ENCODE measurements at places on chromosomes 5 and 9.

- no peak for DNase-seq
Observed at GRCh38 chr5:147887026-147887627, 8.6 kb downstream of the SCGB3A2 start.

- DNase-seq, result no peak
Observed at GRCh38 chr5:147835386-147835798, 3.9 kb upstream of the SPINK1 start.

DNA sequence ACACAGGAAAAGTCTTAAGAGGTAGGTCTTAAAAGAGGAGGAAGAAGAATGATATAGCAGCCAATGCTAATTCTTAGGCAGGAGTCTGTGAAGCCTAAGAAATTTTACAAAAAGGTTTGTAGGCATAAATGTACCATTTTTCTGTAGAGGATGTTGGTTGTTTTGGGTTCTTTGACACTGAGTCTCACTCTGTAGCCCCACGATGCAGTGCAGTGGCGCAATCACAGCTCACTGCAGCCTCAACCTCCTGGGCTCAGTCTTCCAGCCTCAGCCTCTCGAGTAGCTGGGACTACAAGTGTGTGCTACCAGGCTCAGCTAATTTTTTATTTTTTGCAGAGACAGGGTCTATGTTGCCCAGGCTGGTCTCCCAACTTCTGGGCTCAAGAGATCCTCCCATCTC lies 37.7 kb upstream of the RNF38 start:
- DNase-seq, result no peak

DNA sequence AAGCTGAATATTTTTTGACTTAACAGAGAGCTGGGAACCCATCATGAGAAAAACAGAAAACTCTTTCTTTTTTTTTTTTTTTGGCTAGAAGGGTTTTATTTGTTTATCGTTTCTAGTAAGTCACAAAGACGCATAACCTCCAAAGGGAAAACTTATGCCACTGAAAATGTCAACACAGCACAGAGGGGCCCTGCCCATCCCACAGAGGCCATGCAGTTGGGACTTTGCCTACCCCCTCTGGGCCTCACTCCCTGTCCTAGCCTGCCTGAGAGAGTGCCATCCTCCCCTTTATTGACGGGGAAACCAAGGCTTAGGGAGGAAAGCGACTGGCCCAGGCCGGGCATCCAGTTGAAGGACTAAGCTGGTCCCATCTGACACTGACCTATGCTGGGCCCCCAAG lies 74.7 kb downstream of the VAV2 start:
- no peak for DNase-seq

- no peak for DNase-seq
Observed at GRCh38 chr9:19464061-19464763, 55.4 kb downstream of the ACER2 start.

GRCh38 chr5:35869685-35870277 lies 13.1 kb downstream of the IL7R start:
- DNase-seq, result no peak

DNA sequence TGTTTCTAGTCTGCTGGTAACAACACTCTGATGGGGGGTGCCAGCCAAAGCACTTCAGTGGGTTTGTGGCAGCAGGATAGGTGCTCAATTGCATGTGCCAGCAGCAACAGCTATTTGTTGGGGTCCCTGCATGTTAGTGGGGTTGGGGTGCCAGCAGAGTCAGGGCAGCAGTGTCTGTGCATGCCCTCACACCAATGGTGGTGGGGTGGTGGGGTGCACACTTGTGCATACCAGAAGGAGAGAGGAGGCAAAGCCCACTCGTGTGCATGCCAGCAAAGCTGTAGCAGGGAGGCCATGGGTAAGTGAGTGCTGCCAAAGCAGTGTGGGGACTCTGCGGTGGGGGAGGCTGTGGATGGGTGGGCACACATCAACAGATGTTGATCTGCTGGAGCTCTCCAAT lies 232.2 kb downstream of the GABRG2 start:
- DNase-seq, result no peak

- DNase-seq, result no peak
Observed at GRCh38 chr9:19660019-19660418, 128.8 kb downstream of the SLC24A2 start.

GRCh38 chr5:175900157-175900556 lies 28.8 kb downstream of the CPLX2 start:
- DNase-seq, result no peak

GRCh38 chr5:175561085-175561484 lies 82.7 kb downstream of the SFXN1 start:
- DNase-seq, result no peak

- DNase-seq, result no peak
Observed at GRCh38 chr9:106874652-106875051, 11.7 kb downstream of the ZNF462 start.

DNA sequence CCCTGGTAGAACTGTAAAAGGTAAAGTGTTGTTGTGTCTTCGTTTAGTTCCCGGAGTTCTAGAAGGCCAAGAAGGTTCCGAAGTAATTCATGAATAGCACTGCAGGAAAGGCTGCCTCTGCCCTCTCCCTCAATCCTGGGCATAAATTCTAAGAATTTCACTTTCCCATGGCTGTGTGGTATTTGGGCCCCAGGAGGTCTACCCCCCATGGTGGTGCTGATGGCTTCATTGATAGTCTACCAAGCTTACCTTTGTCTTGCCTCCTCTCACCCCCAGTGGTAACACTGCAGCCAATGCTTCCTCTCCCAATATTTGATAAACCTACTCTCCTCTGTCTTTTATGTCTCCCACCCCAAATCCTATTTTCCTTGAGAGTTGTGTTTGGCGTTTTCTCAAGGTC lies 39.5 kb downstream of the ADAMTS16 start:
- no peak for DNase-seq

All from activated naive CD8-positive, alpha-beta T cell treated with anti-CD3 and anti-CD28 coated beads, Interleukin-2, amount 10 ng/mL, durations not matched to agents 7 days and 5 days (primary cell).